ENCODE measurements at places on chromosomes 2 and 18. TPM values are rescaled to one million over a fixed set of nuclear protein-coding genes. Genes with fewer than 3 reads are reported as not detected.

QPCT gene
- 16.6 TPM for total RNA-seq

ANKRD29 gene
- 9.1 TPM for total RNA-seq

GKN1 gene
- not detected for total RNA-seq

PRSS56 gene
- total RNA-seq: not detected

NYAP2 gene
- total RNA-seq: not detected

LYPD6B gene
- 18.6 TPM for total RNA-seq

D2HGDH gene
- 23.4 TPM for total RNA-seq

DLGAP1 gene
- under 0.01 TPM for total RNA-seq

AFF3 gene
- 4.0 TPM for total RNA-seq

STAT4 gene
- 5.6 TPM for total RNA-seq

FEV gene
- total RNA-seq: not detected

ARHGEF33 gene
- total RNA-seq: 0.61 TPM

RNASEH1 gene
- total RNA-seq: 27.6 TPM

CAB39 gene
- 55.0 TPM for total RNA-seq

TUBB8B gene
- total RNA-seq: not detected

NDC80 gene
- total RNA-seq: 2.9 TPM

LBX2 gene
- total RNA-seq: 2.1 TPM

CNDP2 gene
- 70.1 TPM for total RNA-seq

KCNJ13 gene
- total RNA-seq: not detected

NEUROD1 gene
- total RNA-seq: not detected

SERPINB10 gene
- total RNA-seq: not detected

SGPP2 gene
- 0.12 TPM for total RNA-seq

ABCG8 gene
- not detected for total RNA-seq

TMEM198 gene
- total RNA-seq: 2.1 TPM

UGT1A3 gene
- not detected for total RNA-seq

ALPP gene
- not detected for total RNA-seq

MRPL30 gene
- total RNA-seq: 31.0 TPM

TMEM247 gene
- not detected for total RNA-seq

RPRM gene
- not detected for total RNA-seq

NXPH2 gene
- not detected for total RNA-seq

MYO1B gene
- 274 TPM for total RNA-seq

SNED1 gene
- 209 TPM for total RNA-seq

HOXD8 gene
- 25.5 TPM for total RNA-seq

SERPINB3 gene
- not detected for total RNA-seq

IL36RN gene
- total RNA-seq: not detected

CRYGC gene
- total RNA-seq: not detected

ACMSD gene
- not detected for total RNA-seq

CYP1B1 gene
- 157 TPM for total RNA-seq

FBXO15 gene
- not detected for total RNA-seq

ASB18 gene
- total RNA-seq: not detected

STARD7 gene
- 250 TPM for total RNA-seq

IL36G gene
- not detected for total RNA-seq

VIL1 gene
- total RNA-seq: under 0.01 TPM

BCL11A gene
- 41.9 TPM for total RNA-seq

TNFRSF11A gene
- 0.12 TPM for total RNA-seq

PARD3B gene
- 27.1 TPM for total RNA-seq

AMMECR1L gene
- total RNA-seq: 17.2 TPM

EPAS1 gene
- 159 TPM for total RNA-seq
